ENCODE measurements at places on chromosomes 11 and 22.

DNA sequence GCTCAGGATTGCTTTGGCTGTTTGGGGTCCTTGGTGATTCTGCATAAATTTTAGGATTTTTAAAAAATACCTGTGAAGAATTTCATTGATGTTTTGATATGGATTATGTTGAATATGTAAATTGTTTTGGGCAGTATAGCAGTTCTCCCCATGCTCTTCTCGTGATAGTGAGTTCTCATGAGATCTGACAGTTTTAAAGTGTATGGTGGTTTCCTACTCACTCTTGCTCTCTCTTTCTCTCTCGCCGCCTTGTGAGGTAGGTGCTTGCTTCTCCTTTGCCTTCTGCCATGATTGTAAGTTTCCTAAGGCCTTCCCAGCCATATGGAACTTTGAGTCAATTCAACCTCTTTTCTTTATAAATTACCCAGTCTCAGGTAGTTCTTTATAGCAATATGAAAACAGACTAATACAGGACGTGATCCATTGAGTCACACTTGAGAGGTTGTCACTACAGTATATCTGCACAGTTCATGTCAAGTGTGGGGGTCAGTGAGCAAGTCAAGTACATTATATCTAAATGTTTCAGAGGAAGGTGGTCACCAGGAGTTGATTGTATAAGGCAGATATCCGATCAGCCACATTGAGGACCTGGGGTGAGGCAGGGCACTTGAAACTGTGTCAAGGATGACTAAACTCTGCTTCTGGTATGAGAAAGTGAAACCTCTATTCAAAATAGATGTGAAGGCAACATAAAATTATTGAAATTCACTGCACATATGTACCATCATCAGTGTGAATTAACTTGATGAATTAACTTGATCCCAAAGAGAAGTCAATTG lies 70.7 kb upstream of the CCDC179 start:
- DNase-seq: no peak

GRCh38 chr11:132561937-132562336 lies 970.4 kb downstream of the OPCML start:
- DNase-seq: no peak

DNA sequence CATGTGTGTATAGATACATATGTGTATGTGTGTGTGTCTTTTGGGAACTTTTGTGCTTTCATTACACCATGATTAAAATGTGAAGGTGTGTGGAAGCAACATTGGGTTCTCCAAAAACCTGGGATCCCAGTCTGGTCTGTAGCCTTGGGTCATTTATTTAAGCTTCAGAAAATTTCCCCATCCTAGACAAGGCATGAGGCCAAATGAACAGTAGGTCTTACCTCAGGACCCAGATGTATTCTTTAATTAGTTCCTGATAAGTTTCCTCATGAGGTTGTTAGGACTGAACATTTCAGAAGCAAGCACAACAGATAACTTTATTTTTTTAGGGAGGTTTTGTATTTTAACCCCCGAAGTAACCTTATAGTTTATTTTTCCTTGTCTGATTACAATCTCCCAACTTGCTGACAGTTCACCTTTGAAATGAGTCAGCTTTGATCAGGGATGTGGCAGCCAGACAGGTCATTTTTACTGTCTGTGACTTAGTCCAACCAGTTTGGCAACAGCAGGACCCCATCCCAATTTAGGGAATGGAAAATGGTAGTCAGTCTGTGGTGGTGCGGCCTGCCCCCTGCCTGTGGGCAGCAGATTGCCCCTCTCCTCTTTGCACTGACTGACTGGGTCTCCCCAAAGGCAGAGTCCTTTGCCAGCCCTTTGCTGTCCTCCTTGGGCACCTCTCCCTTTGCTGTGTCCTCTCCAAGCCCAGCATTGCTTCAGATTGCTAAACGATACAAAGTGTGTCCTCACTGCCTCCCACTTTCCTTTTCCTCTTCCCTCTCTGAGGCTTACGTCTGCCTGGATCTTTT lies 88.3 kb downstream of the NAV2 start:
- no peak for DNase-seq

GRCh38 chr11:122141725-122142124 lies 25.7 kb upstream of the BLID start:
- no peak for DNase-seq

DNA sequence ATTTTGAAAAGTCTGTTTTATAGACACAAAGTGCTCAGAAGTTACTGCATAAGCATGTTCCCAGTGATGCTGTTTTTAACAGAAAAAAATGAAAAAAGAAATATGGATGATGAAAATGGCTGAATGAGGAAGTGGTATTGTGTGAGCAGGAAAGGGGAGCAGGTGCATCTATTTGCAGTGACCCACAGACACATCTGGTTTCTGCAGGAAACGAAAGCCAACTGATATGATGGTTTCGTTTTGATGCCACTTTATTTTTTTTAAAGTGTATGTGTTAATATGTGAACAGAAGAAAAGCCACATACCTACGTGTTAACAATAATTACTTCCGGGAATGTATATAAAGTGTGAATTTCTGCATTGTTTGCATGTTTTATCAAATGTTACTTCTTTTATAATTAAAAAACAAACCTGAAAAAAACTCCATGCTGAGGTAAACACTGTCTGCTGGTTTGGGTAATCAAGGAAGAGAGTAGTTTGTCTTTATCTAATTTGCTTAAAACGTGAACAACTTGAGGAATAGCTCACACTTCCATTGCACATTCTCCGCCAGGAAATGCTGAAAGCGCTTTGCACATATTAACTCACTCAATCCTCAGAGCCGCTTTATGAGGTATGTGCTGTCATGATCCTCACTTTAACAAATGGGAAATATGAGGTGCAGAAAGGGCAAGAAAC lies 1335.9 kb downstream of the TBC1D22A start:
- DNase-seq: no peak

DNA sequence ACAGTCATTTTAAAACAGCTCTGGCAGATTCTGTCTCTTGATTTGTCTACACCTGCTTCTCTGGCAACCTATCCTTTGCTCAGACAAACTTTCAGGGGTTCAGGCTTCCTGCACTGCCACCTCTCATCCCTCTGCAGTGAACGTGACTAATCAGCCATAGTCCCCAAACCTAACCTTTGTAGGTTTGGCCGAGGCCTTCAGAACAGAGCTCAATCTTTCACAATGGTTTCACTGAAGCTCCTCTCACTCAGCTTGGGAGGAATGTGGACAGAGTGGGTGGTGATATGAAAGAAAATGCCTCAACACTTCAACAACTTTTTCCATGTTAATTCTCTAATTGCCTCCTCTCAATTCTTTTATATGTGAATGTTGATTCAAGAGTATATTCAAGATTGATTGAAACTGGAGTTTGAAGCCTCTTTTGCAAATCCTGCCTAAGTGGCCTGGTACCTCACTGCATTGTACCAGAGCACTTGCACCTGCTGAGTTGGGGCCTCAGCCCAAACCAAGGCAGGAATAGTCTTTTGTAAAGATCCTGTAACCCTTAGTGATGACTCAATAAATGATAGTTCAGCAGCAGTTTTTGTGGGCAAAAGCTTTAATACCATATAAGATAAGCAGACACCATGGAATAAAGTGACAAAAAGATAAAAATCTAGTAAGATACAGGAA lies 33.9 kb upstream of the FAT3 start:
- no peak for DNase-seq

DNA sequence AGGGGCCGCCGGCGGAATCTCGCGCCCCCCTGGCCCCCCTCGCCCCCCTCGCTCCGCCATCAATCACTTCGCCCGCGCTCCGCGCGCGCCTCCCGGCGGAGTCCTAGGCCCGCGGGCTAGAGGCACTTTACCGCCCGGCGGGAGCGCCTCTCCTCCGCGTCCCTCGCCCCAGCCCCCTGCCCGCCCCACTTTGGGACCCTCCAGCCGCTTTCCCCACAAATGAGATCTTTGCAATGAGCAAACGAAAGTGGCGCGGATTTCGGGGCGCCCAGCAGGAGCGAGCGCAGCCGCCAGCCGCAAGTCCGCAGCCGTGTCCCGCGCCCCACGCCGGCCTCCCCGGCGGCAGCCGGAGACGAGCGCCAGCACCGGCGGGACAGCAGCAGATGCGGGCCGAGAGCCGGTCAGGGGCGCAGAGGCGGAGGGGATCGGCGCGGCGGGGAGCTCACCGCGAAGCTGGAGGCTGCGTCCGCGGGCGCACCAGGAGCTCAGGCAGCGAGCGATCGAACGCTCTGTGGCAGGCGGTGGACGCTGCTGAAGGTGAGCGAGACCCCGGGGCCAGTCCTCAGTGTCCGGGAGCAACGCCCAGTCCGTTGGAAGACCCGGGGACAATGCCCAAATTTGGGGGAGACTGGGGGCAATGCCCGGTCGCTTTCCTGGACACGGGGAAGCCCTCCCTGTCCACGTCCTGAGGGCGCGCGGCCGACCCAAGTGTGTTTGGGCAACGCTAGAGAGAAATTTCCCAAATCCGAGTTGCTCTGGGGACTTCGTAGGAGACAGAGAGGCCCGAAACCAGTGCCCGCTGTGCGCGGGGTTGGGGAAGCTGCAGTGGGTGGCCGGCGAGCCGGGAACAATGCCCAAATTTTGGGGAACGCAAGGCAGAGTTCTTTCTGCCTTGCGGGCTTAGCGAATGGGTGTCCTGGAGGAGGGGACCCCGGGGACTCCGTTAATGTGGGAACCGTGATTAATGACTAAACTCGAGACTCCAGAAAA lies 1.5 kb upstream of the IGF2 start:
- DNase-seq: no peak

DNA sequence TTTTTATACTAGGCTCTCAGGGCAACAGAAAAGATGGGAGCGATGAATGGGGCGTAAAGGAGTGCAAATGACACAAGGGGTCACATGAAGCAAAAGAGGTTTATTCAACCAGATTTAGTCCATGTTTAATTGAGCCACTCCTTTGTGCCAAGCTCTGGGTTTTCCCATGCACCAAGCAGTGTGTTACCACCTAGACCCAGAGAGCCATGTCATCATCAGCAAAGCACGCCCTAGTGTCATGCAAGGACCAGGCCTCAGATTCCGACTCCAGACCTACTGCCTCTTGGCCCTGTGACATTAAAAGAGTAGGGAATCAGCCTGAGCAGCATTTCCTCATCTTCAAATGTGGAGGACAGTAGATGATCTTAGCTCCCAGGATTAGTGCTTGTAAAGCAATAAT lies 1.1 kb upstream of the IGLL5 start:
- no peak for DNase-seq

GRCh38 chr22:23705358-23705757 lies 14.5 kb downstream of the RGL4 start:
- no peak for DNase-seq

- no peak for DNase-seq
Observed at GRCh38 chr11:10606536-10607208, 38.2 kb upstream of the LYVE1 start.

GRCh38 chr11:109027851-109028250 lies 363.0 kb downstream of the DDX10 start:
- DNase-seq: no peak

- no peak for DNase-seq
Observed at GRCh38 chr22:21443735-21444421, 23.3 kb upstream of the TMEM191C start.

- DNase-seq: no peak
Observed at GRCh38 chr11:91608677-91609076, 615.9 kb upstream of the FAT3 start.

- DNase-seq: no peak
Observed at GRCh38 chr11:117875382-117876058, 938 bp downstream of the FXYD6 start.

DNA sequence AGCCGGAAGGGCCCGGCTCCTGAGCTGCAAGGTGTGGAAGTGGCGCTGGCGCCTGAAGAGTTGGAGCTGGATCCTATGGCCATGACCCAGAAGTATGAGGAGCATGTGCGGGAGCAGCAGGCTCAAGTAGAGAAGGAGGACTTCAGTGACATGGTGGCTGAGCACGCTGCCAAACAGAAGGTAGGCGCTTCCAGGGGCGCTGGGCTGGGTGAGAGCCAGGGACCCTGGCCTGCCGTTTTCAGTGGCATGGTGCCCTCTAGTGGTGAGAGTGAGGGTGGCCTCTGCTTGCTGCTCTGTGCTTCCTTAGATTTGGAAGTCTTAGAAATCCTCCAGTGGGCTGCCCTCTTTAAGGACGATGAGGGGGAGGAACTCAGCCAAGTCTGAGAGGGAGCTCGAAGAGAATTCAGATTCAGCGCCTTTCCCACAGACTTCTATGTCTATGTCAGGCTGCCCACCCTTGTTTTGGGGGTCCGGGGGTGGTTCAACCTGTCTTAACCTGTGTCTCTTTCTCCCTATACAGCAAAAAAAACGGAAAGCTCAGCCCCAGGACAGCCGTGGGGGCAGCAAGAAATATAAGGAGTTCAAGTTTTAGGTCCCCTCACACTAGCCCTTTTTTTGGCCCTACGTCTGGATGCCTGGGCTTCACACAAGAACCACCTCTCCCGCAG lies 1.8 kb upstream of the PACS1 start:
- peak; percentile 61 for DNase-seq

GRCh38 chr22:29201782-29202181 lies 3.9 kb upstream of the EMID1 start:
- no peak for DNase-seq

- DNase-seq: no peak
Observed at GRCh38 chr11:68355471-68355870, 43.1 kb downstream of the LRP5 start.

GRCh38 chr11:57567515-57568329 lies at the start of gene UBE2L6:
TSS of gene UBE2L6 (minus strand) at chr11:57567672. CDS start at chr11:57567611, 61 bp downstream.
- DNase-seq: peak; percentile 79

DNA sequence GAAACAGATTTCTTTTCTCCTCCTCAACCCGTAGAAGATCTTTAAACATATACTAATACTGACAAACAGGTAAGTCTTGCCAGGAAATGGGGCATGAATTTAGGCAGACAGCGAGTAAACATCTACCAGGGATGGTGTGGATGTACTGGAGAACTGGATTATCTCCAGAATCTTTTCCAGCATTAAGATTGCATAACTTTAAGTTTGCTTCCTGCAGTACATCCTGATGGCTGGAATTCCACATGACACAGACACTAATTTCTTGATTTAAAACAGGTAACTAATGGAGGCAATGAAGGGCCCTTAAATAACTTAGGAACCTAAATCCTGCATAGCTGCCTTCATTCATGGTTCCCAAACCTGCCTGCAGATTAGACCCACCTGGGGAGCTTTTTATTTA lies 40.7 kb downstream of the JHY start:
- no peak for DNase-seq

DNA sequence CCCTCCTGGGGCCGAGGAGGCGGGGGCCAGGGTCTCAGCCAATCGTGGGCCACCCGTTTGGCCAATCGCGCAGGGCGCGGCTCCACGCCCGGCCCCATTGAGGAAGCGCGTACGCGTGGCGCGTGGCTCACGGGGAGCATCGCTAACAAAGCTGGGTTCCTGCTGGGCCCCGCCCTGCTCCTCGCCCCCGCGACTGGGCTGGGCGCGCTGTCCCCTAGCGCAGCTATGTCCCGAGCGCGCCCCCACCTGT lies 614 bp upstream of the ASCL2 start:
- DNase-seq: peak; percentile 47
